ENCODE measurements at places on chromosomes 6 and 20.

DNA sequence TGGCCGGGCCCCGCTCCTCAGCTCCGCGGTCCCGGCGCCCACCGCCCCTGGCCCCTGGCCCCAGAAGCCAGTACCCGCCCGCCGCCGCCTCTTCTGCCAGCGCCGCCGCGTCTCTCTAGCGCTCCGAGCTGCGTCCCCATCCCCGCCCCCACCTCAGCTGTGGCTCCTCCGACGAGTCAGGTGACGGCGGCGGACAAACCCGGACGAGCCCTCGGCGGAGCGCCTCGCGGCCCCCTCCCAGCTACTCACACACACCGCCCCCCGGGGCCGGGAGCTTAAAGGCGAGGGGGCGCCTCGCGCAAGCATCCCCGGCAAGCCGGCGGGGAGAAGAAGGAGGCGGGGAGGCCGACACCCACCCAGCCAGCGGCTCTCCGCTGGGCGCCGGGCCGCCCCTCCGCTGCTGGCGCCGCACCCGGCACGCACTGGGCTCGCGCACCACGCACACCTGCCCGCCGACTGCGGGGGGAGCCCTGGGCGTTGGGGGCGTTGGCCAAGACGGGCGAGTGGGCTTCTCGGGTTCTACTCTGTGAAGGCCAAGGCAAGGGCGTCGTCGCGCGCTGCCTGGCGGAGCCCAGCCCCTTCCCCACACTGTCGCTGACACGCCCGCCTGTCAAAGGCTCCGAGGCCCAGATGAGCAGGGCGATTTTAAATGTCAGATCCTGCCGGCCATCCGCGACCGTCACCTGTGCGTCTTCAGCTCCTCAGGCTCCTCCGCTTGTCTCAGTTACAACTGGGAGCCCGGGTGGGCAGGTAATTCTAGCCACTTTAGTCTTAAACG is at the start of gene SNAP91:
Gene SNAP91, minus strand, starts transcription at position 132 of the 778 bp plus-strand sequence. CDS start 1,174 bp downstream, outside the sequence.
- peak; percentile 82 for DNase-seq

DNA sequence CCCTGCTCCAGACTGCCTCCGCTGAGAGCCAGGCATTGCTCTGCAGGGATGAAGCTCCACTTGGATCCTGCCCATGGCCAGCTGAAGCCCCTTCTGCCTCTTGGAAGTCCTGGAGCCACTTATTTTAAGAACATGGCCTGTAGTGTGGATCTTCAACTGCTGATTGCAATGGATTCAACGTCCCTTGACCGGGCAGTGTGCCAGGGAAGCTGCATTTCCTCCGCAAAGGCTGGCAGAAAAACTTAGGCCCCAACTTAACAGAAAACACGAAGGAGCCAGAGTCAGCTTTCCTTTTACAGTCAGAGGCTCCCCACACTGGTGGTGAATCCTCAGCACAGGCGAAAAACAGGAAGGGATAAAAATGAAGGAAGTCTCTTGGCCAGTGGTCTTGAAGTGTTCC is 26.3 kb upstream of the FOXQ1 start:
- DNase-seq, result no peak

- DNase-seq, result no peak
Observed at GRCh38 chr6:43714311-43715055, 26.9 kb upstream of the MRPS18A start.

GRCh38 chr6:160348223-160349019 is at the start of gene SLC22A3:
SLC22A3 (plus strand) TSS chr6:160348378; CDS start chr6:160348420, 42 bp downstream.
- DNase-seq, result no peak

DNA sequence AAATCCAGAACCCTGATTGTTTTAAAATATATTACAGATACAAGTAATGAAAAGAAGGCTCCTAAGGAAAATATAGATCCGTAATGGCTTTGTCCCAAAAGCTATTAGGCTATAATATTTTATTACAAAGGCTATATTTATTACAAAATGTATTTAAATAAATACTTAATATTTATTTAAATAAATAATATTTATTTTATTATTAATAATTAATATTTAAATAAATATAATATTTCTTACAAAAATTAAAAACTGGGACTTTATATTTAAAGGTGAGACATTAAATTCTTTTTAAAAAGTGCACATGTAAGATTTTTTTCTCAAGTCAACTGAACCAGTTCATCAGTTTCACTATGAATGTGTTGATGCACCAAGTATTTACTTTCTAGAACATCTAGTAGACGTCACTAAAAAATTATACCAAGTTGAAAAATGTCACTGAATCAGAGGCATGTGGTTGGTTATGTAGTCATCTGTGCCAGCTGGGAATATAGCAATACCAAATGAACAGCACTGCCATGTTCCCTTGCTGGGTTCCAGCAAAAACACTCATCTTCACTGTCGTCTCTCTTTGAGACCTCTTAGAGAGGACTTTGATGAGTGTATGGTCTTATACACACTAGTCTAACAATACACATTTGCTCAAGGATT is 278.9 kb downstream of the ESR1 start:
- no peak for DNase-seq

GRCh38 chr6:137254966-137255365 is 35.8 kb upstream of the IFNGR1 start:
- DNase-seq, result no peak

DNA sequence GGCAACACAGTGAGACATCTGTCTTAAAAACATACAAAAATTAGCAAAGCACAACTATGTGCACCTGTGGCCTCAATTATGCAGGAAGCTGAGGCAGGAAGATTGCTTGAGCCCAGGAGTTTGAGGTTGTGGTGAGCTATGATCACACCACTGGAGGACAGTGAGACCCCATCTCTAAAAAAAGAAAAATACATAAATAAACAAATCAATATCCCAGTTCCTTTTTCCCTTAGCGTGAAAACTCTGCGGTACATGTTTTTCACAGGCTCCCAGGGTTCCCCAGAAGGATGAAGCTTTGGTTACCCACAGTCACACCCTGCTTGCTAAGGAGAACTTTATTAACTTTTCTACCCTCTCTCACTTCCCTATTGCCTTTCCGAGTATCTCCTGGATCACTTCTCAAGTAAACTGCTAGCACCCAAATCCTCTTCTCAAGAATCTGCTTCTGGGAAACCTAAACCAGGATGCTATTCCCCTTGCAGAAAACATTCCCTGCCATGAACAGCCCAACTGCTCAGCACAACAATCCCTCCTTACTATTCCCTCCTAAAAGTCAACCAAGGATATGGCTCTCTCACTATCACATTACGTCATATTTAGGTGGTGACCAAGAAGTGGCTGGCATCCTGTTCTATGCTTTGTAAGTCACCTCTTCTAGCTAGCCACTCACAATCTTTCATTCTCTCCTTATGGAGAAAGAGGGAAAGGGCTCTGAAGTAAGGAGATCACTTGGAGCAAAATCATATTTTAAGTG is 122.4 kb downstream of the IPCEF1 start:
- no peak for DNase-seq

- DNase-seq, result no peak
Observed at GRCh38 chr6:130183271-130184222, 39.2 kb downstream of the SAMD3 start.

- no peak for DNase-seq
Observed at GRCh38 chr6:37709250-37709931, 11.7 kb upstream of the MDGA1 start.

DNA sequence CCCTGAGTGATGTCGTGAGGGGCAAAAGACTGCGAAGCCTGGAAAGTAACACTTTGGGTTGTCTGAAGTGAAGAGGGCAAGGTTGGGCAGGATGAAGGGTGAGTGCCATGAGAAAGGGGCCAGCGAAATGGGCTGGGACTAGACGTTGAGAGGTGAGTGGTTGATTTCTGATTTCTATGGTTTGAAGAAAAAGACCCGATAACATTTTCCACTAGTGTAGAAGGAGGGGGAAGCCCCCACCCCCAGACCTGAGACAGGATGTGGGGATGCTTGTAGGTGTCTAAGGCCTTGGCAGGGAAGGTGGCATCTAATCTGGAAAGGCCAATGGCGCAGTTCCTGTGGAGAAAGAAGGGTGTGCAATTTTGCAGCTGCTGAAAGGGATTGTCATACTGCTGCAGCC is 25.3 kb upstream of the KIF3B start:
- no peak for DNase-seq

DNA sequence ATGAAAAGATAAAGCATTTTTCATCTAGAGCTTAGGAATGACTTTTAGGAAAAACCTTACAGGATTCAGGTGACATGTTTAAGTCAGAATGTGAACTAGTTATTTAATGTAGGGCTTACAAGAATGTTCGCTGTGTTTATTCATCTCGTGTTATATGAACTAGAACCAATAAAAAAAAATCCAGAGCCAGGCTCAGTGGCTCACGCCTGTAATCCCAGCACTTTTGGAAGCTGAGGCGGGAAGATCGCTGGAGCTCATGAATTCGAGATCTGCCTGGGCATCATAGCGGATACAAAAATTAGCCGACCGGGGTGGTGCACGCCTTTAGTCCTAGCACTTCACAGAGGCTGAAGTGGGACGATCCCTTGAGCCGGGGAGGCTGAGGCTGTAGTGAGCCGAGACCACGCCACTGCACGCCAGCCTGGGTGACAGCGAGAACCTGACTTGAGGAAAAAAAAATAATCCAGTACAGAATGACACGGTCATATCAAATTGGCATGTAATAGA is 46.3 kb downstream of the OR2B2 start:
- DNase-seq, result peak; percentile 47

- no peak for DNase-seq
Observed at GRCh38 chr6:150177952-150178520, 35.2 kb downstream of the PPP1R14C start.

DNA sequence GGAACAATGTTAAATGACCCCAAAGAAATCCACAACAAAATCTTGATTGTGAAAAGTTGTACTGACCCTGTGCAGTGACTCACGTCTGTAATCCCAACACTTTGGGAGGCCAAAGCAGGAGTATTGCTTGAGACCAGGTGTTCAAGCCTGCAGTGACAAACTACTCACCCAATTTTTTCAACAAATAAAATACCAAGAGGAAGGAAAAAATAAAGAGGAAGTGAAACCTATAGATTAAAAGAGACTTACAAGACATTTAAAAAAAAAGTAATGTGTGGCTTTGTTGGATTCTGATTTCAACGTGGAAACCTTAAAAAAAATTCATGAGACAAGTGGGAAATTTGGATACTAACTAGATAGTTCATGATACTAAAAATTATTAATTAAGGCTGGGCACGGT is 31.9 kb downstream of the GINS1 start:
- no peak for DNase-seq

GRCh38 chr20:54475334-54476168 is at the start of gene DOK5:
DOK5 (plus strand) TSS chr20:54475593; CDS start chr20:54475947, 354 bp downstream.
- no peak for DNase-seq

DNA sequence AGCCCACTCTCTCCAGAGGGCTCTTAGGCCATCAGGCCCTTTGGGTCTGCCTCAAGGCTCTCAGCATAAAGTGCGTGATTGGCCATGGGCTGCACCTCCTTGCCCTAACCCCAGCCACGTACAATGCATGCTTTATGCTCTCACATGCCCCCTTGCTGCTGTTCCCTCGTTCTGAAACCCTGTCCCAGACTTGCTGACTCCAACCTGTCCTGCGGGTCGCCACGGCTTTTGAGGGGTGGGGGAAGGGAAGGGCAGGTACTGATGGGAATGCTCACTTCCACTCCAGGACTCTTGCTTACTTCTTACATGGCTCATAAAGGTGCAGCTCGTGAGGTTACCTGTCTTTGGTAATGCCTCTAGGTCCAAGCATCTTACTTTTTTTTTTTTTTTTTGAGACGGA is 6.0 kb downstream of the ARMC12 start:
- DNase-seq, result no peak

DNA sequence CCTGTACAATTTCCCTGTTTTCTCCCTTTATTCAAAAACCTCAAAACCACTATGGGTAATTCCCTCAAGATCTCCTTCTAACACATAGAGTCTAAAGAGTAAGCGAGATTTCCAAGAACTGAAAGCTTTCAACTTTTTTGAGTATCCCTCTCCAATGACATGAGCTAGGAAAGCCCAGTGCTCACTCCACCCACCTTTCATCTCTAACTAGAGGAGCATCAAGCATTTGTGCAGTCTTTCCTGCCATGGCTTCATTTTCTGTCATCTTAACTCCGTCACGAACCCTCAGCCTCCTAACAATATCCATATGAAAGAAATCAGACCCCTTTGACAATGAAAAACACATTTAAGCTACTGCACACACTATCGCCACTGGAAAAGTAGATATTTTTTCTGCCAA is 91.9 kb upstream of the SUPT3H start:
- no peak for DNase-seq

- DNase-seq, result no peak
Observed at GRCh38 chr20:6558341-6558740, 209.1 kb upstream of the BMP2 start.

- no peak for DNase-seq
Observed at GRCh38 chr6:67897998-67898607, 737.0 kb upstream of the ADGRB3 start.

- no peak for DNase-seq
Observed at GRCh38 chr6:38025451-38025850, 205.9 kb downstream of the ZFAND3 start.

GRCh38 chr20:46545077-46545826 is 5.2 kb downstream of the OCSTAMP start:
- DNase-seq, result no peak

GRCh38 chr20:35743693-35744491 is 1.8 kb upstream of the RBM39 start:
- DNase-seq, result no peak

DNA sequence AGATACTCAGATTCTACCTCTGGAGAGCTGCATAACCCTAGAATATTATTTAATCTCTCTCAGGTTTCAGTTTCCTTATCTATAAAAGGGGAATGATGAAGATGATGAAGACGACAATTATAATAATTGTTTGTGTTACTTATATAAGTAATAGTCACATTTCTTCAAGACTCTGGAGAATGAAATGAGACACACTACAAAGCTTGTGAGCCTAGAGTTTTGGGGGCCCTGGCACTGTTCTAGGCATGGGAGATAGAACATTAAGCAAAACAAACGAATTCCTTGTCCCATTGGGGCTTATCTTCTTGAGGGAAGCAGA is 5.4 kb upstream of the ZNF217 start:
- DNase-seq, result no peak

DNA sequence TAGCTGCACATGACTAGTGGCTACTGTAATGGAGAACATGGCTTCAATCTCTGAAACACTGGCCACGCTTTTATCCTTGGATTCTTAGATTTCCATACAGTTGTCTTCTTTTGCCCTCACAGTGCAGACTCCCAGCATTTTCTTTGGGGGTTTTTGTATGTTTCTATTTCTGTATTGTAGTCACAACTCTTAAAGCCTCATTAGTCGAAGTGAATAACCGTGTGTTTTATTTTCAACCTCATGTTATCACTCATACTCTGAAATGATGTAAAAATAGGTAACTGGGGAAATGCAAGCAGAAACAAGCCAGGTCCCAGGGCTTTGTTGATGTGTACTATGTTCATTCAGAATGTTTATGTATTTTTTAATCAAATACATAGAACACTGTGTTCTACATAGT is 162.9 kb downstream of the JARID2 start:
- no peak for DNase-seq

- no peak for DNase-seq
Observed at GRCh38 chr6:170113141-170113540, 177.7 kb downstream of the DLL1 start.

Data from NCI-H1436 (cell line).